ENCODE measurements at places on chromosomes 7 and 10.

DNA sequence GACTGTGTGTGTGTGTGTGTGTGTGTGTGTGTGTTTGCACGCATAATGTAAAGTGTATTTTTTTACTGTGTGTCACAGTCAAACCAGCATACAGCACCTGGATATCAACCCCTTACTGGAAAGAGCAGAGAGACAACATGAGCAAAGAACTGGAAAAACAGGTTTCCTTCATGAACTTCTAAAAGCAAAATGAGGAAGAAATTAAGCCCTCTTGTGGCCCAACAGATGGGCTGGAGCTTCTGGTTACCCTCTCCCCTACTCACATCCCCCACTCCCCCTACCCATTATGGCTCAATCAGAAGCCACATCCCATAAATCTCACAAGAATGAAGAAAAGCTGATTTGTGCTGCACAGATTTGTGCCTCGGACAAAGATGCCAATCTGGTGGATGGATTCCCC is 36.2 kb downstream of the PDE1C start:
- DNase-seq, result no peak

GRCh38 chr7:137619181-137619580 is 227.6 kb downstream of the DGKI start:
- no peak for DNase-seq

- DNase-seq, result no peak
Measured at GRCh38 chr10:43866712-43867111, 218.0 kb upstream of the ZNF32 start.

DNA sequence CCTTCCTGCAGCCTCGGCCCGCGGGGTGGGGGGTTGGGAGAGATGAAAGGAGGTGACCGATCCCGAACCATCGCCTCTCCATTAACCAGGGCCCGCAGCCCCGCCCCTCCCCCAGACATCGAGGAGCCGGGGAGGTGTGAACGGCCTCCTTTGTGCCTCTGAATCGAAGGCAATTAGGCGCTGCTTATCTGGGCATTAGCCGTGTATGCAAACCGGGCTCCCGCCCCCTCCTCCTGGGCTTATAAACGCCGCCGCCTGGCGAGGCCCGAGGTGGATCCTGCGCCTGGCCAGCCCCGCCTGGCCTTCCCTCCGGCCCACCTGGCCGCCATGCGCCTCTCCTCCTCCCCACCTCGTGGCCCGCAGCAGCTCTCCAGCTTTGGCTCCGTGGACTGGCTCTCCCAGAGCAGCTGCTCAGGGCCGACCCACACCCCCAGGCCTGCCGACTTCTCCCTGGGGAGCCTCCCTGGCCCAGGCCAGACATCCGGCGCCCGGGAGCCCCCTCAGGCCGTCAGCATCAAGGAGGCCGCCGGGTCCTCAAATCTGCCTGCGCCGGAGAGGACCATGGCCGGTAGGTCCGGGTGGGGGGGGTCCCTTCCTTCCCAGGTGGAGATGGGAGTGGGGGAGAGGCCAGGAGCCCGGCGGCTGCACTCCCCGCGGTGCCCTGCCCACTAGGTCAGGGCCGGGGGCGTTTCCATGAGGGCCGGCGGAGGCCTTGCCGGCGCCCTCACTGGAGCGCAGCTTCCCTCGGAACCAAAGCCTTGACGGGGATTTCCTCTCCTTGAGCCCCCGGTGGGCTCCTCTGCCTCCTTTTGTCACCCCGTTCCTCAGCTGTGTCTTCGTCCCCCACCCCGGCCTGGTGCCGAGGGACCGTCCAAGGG is at the start of gene VENTX:
Gene VENTX (plus strand): TSS at position 268 of the 878 bp plus-strand sequence. CDS start 60 bp downstream, at position 328.
- DNase-seq, result no peak

GRCh38 chr7:140681766-140682165 is 9.0 kb downstream of the ADCK2 start:
- no peak for DNase-seq

GRCh38 chr7:126166645-126167044 is 1086.1 kb downstream of the GRM8 start:
- no peak for DNase-seq

- no peak for DNase-seq
Measured at GRCh38 chr7:78396210-78396609, 597.6 kb downstream of the PHTF2 start.

GRCh38 chr10:132987671-132988571 is 45.6 kb upstream of the CFAP46 start:
- DNase-seq, result no peak

GRCh38 chr10:33303988-33304387 is 30.5 kb downstream of the NRP1 start:
- no peak for DNase-seq

DNA sequence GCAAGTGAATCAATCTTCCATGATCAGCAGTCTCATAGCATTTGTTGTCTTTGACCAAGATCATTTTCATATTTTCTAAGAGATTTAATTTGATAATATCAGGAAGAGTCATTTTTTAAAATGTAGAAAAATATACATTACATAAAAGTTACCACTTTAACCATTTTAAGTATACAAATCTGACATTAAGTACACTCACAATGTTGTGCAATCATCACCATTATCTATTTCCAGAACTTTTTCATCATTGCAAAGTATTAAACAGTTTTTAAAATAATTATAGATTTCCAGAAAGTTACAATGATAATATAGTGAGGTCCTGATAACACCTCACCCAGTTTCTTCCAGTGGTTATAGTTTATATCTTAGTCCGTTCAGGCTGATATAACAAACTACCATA is 222.5 kb upstream of the RHOBTB1 start:
- no peak for DNase-seq

- no peak for DNase-seq
Measured at GRCh38 chr10:69180525-69181204, 631 bp downstream of the SUPV3L1 start.

- DNase-seq, result no peak
Measured at GRCh38 chr10:128167926-128168520, 41.8 kb upstream of the MKI67 start.

DNA sequence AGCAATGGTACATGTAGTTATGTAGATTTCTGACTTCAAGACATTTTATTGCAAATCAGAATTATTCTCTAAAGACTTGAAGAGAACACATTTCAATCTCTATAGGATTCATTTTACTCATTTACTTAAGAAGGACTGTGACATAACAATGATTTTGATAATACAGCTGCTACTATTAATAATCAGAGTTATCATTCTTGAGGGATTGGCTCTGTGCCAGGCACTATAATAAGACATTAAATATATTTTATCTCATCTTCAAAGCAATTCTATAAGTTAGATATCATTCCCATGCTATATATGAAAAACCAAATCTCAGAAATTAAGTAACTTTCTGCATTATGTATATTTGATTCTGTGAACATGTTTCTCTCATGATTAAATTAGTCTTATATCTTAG is 103.7 kb upstream of the CALCR start:
- DNase-seq, result no peak

DNA sequence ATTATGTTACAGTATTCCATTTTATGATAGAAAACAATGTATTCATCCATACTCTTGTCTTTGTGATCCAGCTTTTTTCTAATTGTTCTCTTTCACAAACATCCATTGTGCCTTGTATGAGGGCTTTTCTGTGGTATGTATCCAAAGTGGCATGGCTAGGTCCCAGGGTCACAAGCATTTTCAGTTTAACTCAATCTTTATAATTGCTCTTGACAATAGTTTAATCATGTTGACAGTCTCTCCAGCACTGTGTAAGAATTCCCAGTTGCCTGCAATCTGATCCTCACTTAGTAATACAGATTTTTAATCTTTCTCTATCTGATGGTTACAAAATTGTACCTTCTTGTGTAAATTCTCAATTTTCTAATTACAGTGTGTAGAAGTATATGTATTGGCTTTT is 533.4 kb downstream of the NEBL start:
- DNase-seq, result no peak

GRCh38 chr7:36896956-36897590 is 172.8 kb upstream of the AOAH start:
- DNase-seq, result no peak

- DNase-seq, result no peak
Measured at GRCh38 chr10:101071885-101072433, 10.2 kb downstream of the KAZALD1 start.

- DNase-seq, result no peak
Measured at GRCh38 chr7:1320616-1321240, 88.1 kb downstream of the UNCX start.

DNA sequence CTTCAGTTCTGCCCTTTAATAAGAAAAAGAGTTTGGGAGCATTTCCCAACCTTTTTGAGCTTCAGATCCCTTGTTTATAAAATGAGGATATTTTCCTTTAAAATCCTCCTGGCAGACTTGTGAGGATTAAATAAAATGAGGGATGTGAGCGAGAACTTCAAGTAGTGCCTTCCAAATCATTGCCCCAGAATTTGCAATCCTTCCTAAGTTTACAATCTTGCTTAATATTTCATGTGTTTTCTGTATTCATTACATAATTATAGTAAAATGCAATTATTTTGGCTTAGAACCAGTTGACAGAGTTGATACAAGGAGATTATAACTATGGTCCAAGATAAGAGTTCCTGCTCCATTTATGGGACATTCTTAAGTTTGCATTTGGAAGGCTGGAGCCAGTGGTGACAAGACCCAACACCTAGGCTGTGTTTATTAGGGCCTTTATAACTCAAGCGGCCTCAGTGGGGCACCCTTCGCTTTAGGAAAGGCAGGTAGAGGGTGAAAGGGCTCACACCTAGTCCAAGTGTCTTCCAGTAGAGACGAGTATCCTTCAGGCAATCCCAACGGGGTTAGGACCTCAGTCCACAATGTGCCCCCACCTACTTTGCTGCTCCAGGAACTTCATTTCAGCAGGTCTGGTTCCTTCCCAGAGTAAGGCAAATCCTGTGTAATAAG is 317.5 kb downstream of the WDR11 start:
- no peak for DNase-seq

GRCh38 chr7:85023066-85023712 is 163.7 kb downstream of the SEMA3D start:
- no peak for DNase-seq

- DNase-seq, result no peak
Measured at GRCh38 chr10:44938956-44939355, 20.6 kb upstream of the RASSF4 start.

GRCh38 chr7:8205031-8205387 is 57.0 kb downstream of the ICA1 start:
- no peak for DNase-seq

DNA sequence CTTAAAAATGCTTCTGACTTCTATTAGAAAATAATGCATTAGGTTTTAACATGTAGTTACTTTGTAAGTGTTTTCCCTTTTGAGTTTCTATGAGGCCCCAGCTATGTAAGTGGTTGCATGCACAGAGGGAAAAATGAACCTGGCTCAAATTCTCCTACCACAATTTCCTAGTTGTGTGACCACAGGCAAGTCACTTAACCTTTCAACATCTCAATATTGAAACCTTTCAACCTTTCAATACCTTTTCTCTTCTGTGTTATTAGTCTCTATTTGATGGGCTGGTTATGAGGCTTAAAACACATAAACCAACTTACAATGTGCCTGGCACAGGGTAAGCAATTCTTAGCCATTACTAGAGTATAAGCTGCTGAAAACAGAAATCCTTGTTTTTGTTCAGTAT is 203.0 kb downstream of the KCND2 start:
- DNase-seq, result no peak

DNA sequence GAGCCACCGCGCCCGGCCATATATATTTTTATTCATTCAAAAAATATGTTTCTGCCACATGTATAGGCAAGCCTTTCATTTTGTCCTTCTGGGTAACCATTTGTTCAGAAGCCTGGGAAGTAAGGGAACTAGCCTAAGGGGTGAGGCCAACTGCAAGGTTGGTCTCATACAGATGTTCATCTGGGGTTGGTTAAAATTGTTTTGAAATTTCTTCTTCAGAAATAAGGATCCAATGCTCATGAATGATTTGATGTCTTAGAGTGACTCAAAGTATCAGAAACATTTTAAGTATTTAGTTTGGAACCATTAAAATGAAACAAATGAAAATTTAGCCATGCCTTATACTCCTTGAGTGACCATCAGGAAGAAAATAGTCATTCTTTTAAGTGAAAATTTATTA is 397.2 kb downstream of the SUGCT start:
- DNase-seq, result no peak

- no peak for DNase-seq
Measured at GRCh38 chr7:128672927-128673517, 930 bp downstream of the GARIN1A start.

- DNase-seq, result no peak
Measured at GRCh38 chr10:81146436-81146835, 608.7 kb downstream of the SH2D4B start.

GRCh38 chr7:92904244-92905131 is 68.1 kb upstream of the CDK6 start:
- DNase-seq, result no peak

DNA sequence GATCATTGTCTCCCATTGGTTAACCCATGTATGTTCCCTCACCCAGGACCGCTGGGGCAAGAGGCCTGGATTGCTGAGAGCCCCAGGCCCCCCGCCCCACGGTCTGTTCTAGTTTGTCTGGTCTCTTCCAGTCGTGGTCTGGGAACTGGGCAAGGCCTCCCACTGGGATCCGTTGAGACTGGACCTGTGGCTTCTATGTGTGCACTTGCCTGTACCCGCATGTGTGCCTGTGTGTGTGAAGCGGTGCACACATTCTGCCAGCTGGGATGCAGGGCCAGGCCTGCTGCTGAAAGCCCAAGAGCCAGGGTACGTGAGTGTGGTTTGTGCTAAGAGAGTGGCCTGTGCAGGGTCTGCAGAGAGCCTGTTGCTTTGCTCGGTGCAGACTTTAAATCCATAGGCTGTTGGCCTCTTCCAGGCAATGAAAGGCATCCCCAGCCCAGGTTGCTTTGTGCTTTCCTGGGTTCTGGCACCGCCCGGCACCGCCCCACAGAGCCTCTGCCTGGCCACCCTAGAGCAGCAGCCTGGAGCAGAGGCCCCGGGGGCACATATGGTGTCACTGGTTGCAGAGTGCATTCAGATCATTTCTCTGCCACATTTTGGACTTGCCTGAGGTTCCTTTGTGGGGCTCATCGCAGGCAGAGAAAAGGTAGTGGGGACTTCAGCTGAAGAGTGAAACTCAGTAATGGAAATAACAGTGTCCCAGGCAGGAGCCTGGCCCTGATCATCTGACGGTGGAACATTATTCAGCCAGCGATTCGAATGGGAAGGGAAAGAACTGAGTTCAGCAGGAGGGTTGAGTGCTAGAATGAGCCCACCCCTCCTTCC is 215.5 kb downstream of the GLRX3 start:
- DNase-seq, result no peak

DNA sequence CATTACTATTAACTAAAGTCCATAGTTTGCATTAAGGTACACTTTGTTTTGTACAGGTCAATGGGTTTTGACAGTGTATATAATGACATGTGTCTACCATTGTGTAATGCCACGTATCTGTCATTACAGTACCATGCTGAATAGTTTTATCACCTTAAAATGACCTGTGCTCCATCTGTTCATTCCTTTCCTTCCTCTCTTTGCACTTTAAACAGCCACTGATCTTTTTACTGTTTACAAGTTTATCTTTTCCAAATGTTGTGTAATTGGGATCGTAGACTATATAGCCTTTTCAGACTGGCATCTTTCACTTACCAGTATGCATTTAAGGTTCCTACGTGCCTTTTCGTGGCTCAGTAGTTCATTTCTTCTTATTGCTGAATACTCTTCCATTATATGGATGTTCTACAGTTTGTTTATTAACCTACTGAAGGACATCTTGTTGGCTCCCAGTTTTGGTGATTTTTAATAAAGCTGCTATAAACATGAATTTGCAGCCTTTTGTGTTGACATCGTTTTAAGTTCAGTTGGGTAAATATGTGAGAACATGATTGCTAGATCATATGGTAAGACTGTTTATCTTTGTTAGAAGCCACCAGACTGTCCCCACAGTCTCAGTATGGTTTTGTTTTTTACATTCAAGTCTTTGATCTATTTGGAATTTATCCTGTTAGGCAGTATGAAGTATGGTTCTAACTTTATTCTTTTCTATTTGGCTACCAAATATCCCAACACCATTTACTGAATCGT is 24.7 kb downstream of the STAM start:
- DNase-seq, result no peak

All from esophagus squamous epithelium (tissue), 5 donors.